ENCODE measurements at places on chromosomes 7 and 10. TPM values are rescaled to one million over a fixed set of nuclear protein-coding genes. Genes with fewer than 3 reads are reported as not detected.

The SPACDR gene
- 0.43 TPM for total RNA-seq

The LIPJ gene
- total RNA-seq, result not detected

The EN2 gene
- 0.75 TPM for total RNA-seq

The PRKCQ gene
- 0.22 TPM for total RNA-seq

The CALY gene
- total RNA-seq, result 0.20 TPM

The MINDY4 gene
- total RNA-seq, result 3.6 TPM
